ENCODE measurements at places on chromosomes 7 and 10.

DNA sequence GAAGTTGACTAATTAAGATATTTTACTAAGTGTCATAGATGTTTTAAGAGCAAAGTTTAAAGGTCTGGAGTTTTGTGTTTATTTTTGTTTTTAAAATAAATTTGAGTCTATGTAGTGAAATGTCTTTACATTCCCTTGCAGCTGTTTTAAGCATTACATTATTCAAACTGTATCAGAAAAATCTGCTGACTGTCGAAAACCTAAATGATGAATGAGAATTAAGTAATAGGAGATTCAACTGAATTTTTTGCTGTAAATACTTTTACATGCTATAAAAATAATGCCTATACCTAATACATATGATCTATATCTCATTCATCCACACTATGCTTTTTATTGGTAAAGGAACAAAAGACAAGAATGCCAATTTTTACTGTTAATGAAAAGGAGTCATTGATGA, 227.2 kb downstream of the CSTF2T start:
- DNase-seq = no peak

DNA sequence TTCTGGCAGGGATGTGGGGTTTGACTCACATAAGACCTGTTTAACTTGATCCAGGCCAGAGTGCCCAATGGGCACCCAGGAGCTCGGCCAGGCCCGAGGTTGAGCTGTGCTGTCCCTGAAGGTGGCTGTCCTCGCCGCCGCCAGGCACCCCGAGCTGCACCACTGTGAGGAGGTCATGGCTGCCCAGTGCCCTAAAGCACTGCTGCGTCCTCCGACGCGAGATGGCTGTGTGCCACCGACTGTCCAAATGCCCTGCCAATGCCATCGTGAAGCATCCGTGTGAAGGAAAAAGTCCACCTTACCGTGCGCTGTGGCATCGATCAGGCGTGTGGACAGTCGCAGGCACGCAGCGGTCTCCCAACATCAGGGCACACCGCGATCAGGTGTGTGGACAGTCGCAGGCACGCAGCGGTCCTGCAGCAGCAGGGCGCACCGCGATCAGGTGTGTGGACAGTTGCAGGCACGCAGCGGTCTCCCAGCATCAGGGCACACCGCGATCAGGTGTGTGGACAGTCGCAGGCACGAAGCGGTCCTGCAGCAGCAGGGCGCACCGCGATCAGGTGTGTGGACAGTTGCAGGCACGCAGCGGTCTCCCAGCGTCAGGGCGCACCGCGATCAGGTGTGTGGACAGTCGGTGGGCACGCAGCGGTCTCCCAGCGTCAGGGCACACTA, 120.3 kb downstream of the VIPR2 start:
- no peak for DNase-seq

DNA sequence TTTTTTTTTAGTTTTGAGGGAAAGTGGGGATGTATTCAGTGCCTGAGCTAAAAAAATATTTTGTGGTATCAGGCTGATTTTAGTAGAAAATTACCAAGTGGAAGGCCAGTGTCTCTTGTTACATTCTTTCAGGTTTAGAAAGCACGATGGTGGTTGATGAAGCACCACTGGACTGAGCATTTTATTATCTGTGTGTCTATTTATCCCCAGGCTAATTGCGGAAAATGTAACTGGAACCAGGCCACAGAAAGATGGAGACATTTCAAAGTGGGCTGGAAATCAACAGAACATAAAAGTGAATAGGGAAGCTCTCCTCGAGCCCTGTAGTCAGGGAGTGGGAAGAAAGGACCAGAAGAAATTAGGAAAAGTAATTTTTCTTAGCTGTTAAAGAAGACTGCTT, 261.0 kb downstream of the STK31 start:
- no peak for DNase-seq

DNA sequence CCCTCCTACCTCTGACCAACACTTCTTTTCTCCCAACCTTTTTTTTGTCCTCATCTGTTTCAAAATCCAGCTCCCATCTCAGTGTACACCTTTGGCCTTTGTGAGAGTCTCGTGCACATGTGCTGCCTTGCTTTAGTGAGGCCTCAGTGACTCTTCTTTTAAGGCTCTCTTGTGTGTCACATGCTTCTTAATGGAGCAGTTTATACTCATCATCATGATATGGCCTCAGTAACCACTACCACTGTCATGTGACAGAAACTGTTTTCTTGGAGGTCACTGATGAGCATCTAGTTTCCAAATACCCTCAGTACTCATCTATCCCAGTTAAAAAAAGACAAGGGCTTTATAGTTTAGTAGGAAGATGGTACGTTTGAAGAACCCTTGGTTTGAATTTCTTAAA, 8.1 kb upstream of the ARHGAP22 start:
- DNase-seq = no peak

DNA sequence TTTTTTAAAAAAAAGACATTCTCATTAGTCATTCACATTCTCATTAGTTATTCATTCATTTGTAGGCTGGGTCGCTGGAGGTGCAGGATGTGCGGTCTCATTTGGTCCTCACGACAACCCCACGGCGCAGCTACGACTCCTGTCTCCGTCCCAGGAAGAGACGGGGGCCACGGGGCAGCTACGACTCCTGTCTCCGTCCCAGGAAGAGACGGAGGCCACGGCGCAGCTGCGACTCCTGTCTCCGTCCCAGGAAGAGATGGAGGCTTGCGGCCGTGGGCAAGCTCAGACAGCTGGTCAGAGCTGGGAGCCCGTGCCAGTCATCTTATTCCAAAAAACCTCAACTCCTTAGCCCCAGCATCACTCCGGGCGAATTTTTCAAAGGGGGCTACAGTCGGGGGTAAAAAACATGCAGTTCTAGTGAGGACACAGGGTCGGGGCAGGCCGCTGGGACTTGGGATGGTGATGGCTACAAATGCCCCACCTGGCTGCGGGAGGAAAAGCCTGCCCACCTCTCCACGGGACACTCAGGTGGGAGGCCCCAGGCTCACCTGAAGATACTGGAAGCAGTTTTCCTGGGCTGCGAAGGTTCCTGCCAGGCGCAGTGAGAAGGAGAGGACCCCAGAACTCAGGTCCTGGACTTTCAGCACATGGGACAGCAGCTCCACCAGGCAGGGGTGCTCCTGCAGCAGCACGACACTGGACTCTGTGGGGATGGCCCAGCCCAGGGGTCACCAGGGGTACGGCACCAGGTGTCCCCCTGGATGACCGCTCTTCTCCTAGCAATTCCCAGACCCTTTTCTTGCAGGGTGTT, 8.3 kb downstream of the BRAT1 start:
- DNase-seq = no peak

DNA sequence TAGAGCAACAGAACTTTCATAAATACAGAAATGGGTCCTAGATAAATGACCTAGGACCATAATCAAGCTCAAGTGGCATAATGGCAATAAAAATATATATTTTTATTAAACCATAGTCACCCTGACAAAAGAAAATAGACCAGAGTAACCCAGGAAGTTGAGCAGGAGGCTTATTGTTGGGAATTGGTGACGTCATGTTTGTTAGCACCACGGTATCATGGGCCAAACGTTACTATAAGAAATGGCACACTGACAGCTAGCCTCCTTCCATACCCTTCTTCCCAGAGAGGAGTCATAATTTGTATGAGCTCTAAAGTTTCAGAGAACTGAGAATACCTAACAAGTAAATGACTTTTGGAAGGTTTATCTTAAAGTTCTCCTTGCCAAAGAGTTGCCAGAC, 1698.2 kb downstream of the REEP3 start:
- DNase-seq = no peak

DNA sequence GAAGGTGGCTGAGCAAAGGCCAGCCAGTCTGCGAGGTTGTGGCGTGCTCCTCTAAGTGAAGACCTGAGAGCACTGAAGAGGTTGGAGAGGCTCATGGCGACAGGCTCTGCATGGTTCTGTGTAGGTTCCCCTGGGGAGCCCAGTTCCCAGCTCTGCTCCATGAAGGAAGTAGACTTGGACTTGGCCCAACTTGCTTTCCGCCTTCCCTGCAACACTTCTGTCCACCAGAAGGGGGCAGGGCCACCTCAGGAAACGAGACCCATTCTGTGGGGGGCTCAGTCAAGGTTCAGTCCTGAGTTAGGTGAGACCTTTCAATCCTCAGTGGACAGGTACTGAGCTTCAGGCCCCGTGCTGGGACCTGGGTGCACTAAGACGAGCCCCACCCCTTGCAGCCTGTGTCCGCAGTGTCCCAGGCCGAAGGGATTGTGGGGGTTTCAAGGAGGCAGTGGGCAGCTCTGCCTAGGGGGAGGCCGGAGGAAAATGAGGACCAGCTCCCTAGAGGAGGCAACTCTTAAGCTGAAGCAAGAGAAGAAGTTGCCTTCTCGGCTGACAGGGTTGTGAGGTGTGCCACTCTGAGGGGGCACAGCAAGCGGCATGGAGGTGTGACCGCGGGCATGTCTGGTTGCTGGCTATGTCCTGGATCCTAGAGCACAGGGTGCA, 15.0 kb upstream of the PCBD1 start:
- DNase-seq = peak; percentile 56

DNA sequence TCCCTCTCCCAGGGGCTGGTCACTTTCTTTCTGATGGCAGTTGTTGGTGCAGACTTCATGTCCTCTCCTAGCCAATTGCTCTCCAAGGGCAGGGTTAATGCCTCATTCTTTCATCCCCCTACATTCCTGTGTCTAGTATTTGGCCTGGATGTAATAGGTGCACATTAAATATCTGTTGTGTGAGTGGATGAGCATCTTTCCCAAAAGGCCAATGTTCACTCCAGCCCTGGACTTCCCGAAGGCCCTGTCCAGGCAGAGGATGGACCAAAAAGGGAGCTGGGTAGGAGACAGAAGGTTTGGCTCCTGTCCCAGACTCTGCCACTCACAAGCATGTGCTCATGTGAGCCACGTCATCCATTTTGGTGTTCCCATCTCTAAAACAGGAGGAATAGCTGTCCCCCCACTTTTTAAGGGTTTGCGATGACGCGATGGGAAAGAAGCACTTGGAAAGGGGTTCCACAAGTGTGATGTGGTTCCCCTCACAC, 47.5 kb downstream of the RGS10 start:
- DNase-seq = no peak

GRCh38 chr7:144109283-144109682, at the start of gene OR2A2:
Gene OR2A2, plus strand, starts transcription at chr7:144109583. Its CDS starts 0 bp downstream, at chr7:144109583.
- no peak for DNase-seq

DNA sequence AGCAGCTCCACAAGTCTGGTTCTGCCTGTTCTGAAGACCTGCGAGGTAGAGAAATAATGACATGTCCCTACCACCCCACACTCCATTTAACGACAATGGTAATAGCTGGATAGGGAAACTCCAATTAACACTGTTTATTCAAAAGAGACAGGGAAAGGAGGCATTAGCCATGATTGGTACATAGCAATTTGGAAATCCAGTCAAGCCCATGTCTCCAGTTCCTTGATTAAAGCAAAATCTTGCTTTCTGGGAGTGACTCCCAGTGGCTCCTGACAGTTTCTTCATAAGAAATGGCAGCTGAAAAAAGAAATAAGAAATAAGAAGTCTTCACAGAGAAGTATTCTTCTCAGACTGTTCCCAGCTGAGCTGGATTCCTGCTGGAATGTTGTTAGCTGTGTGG, 140.7 kb upstream of the LYZL2 start:
- DNase-seq = no peak

GRCh38 chr7:40093631-40094350, 40.6 kb downstream of the MPLKIP start:
- DNase-seq = no peak

- DNase-seq = no peak
These were observed 144.1 kb downstream of the NRP1 start for GRCh38 chr10:33190406-33190805.

DNA sequence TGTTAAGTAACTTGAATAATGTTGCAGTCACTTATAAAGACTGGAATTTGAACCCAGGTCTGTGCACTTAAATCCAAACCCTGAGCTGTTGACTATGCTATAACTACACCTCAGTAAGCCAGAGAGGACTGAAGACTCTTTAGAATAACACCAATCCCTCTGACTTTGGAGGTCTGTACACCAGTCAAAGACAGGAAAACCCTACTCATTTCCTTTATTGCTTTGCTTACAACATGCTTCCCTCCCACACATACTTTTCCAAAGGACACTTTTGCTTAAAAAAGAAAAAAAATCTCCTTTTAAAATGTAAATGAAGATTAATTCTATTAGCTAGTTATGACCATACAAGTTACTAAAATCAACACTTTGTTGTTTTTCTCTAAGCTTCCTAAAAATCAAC, 184.7 kb upstream of the KCTD7 start:
- DNase-seq = peak; percentile 16

- DNase-seq = peak; percentile 67
These were observed 173.9 kb downstream of the TNS3 start for GRCh38 chr7:47407821-47408674.

DNA sequence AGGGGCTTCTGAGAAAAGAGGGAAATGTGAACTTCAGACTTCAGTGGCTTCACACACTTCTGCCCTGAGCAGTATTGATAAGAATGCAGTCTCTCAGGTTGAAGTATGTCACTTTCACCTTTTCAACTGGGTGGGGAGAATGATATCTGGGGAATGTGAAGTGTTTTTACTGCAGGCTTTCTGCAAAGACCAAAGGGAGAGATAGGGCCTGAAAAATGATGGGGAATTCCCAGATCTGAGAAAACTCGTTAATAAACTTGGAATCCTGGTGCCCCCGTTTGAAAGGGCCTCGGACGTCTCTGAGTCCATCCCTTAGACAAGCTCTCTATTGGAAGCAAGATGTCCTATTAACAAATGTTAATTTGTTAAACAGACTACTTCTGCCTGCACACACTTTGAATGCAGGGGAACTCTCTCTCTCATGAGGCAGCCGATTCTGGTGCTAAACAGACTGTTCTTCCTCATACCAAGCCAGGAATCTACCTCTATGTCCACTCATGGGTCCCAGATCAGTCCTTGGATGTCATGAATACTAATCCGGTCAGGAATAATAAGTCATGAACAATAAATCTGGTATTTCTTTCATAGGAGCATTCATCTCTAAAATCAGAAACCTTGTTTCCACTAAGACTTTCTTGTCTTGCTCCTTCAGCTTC, 193.6 kb downstream of the JCAD start:
- no peak for DNase-seq

DNA sequence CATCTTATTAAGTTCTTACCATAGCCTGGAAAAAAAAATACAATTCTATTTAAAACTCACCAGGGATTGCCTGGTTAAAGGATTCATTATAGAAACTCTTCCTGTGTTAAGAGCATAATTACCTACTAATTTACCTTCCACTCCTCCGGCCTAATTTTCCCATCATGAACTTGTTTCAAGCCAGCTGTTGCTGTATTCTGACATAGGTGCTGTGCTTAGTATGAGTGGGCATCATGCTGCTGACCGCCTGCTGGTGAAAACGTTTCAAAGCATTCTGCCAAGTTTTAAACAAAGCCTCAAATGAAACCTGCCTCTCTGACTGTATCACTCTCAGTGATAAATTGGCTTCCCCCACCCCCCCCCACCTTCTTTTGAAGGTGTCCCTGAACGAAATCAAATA, 47.8 kb upstream of the KCNMA1 start:
- no peak for DNase-seq

- DNase-seq = no peak
These were observed 4.8 kb upstream of the MTPAP start for GRCh38 chr10:30353851-30354250.

GRCh38 chr7:80773787-80774508, 135.5 kb downstream of the CD36 start:
- DNase-seq = no peak

GRCh38 chr7:34222316-34222715, 317.0 kb downstream of the BMPER start:
- no peak for DNase-seq

DNA sequence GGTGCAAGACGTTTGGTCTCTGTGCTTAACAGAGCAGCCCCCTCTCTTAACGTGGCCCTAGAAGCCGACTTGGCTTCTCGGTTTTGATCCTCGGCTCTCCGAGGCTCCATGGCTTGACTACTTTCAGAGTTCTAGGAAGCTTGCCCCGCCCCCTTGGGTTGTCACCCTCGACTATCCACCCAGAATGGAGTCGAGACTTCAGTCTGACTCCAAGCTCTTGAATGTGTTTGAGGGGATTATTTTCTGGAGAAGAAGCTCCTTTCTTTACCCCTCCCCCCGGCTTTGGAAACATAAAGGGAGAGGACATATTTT, 448 bp downstream of the SEC24C start:
- DNase-seq = peak; percentile 87
